ENCODE measurements at places on chromosomes 7 and 10.

DNA sequence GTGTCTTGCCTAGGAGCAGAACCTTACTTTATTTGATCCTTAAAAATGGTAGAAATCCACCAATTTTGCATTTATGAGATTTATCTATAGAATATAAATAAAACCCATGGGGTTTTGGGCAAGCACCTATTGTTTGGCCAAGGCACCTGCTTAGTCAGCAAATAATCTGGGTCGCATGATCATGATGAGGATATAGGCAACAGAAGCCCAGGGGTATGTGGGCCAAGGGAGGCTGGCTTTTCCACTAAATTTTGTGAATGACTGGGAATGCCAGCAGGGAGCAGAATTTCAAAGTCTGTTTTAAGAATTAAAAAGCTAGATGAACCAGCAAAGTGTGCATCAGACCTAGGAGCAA, 17.3 kb downstream of the SCRN1 start:
- DNase-seq = no peak

DNA sequence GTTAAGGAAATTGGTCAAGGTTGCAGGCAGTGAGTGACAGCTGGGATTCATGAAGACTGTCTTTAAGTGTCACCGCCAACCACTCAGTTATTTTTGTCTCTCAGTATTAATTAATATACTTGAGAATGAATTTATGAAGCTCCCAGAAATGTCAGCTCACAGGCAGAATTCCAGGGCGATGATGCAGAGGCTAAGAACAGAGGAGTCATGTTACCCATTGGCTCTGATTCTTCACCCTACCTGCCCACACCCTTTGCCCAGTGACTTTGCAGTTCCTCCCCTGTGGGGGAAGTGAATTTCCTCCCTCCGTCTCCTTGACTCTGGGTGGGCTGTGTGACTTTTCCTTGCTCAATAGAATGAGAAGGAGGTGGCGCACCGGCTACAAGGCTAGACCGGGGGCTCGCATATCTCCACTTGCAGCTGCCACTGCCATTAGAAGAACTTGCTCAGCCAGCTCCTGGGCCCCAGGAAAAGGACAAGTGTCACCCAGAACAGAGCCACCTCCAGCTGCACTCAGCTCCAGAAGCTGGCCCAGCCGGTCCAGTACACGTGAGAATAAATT, 157.1 kb upstream of the PRKCQ start:
- DNase-seq = no peak

DNA sequence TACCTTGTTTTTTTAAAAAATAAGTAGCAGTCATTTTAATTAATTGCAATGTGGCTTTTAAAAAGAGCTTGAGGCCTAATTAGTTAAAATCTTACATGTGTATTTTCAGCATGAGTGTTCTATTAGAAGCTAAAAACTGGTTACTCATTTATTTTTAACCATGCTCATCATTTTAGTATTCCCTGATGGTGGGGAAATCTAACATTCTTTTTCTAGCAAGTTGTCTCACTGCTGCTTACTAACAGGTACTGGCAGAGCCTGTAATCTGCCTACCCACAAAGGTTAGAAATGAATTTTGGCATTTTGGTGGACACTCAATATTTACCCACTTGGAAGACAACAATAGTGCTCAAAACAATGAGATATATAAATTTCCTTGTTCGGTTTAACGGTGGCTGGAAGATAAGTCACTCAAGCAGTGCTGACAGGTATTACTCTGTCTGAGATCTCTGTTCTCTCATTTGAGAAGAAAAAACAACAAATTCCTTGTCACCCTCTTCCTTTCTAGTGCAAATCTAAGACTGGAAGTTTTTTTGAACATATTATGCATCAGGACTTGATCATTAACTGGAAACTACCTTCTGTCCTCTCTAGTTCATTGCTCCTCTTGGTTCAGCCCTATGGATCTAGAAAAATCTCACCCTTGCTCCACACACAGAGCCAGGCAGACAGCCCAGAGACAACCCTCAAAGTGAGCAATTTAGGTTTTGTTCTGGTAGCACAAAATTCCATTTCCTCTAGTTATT, 83.3 kb downstream of the VWDE start:
- DNase-seq = no peak

- DNase-seq = no peak
These were observed 20.0 kb downstream of the TMEM273 start for GRCh38 chr10:49168171-49168540.

- DNase-seq = peak; percentile 61
These were observed 11.5 kb upstream of the DLD start for GRCh38 chr7:107879400-107880035.

DNA sequence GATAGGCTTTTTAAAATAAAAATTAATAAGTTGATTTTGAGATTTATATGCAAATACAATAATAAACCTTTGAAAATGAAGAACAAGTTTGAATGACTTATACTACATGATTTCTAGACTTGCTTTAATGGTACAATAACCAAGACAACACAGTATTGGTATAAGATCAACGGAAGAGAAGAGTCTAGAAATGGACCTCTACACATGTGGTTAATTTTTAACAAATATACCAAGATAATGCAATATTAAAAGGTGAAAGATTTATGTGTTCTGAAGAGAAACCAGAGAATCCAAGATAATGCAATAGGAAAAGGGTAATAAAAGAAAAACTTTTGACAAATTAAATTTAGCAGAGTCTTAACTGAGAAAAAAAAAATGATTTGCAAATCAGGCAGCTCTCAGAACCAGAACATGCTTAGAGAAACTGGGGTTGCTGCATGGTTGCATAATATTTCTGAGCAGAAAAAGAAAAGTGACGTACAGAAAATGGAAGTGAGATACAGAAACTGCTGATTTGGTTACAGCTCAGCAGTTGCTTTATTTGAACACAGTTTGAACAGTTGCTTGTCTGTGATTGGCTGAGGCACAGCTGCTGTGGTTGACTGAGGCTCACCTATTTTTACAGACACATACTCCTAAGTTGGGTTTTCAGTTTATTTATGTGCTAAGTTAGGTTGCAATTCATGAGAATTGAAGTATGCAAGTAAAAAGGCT, 365.9 kb downstream of the CRPPA start:
- no peak for DNase-seq

GRCh38 chr7:96708872-96709271, 774 bp downstream of the SEM1 start:
- no peak for DNase-seq

DNA sequence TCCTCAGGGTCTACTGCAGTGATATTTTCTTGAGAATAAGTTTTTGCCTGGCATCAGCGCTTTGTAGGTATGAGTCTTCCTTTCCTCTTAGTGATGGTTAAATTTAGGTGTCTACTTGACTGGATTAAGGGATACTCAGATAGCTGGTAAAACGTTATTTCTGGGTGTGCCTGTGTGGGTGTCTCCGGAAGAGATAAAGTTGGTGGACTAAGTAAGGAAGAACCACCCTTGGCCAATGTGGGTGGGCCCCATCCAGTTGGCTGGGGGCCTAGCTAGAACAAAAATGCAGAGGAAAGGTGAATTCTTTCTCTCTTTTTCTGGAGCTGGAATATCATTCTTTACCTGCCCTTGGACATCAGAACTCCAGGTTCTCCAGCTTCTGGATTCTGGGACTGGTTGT, 138.8 kb downstream of the ADCYAP1R1 start:
- no peak for DNase-seq

- DNase-seq = no peak
These were observed 11.6 kb upstream of the TNPO3 start for GRCh38 chr7:129066290-129067131.

DNA sequence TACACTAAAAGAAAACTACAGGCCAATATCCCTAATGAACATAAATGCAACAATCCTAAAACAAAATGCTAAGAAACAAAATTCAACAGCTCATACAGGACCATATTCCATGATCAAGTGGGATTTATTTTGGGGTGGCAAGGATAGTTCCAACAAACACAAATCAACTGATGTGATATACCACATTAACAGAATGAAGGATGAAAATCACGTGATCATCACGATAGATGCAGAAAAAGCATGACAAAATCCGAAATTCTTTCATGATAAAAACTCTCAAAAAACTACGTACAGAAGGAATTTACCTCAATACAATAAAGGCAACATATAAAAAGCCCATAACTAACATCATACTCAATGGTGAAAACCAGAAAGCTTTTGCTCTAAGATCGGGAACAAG, 124.0 kb downstream of the RELN start:
- DNase-seq = no peak

All from CD4-positive, alpha-beta T cell treated with Interleukin-1 beta for 1 hour (primary cell).